NCI-H2171 treated with DMSO at 0.1 percent for 48 hours (cell line): ENCODE measurements at places on chromosomes 5 and 9.

GRCh38 chr5:29794141-29794787 lies 1399.2 kb upstream of the CDH6 start:
- DNase-seq, result no peak

DNA sequence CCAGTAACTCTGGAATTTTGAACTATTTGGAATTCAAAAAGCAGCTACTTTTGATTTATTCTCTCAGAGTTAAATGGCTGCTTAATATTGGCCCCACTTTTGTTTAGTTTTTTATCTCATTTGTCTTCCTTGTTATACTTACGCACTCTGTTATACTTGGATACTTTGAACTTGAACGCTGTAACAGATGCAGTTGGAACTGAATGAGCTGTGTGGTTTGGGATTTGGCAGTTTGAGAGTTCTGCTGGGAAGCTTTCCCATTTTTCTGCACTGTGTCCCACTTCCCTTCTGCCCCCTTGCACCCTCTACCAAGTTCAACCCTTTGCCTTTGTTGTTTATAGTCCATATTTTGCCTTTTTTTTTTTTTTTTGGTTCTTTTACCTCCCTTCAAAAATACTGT lies 3.8 kb downstream of the RHOBTB3 start:
- no peak for DNase-seq

DNA sequence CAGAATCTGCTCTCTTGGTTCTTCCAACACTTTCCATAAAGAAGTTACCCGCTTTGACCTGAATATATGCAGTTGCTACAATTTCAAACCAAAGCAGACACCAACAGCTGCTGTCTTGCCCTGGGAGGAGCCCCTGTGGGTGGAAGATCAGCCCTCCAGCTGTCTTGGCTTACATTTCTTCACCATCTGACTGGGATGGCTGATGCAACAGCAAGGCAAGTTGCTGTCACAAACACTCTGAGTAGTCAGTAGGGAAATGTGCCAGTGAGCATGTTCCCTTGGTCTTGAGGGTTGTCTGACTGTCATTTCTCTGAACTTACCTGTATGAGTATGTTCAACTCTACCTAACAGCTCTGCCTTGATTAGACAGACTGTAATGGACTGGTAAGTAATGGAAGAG lies 152.9 kb downstream of the SGCD start:
- DNase-seq, result peak; percentile 77

GRCh38 chr9:4010309-4010708 lies 289.6 kb downstream of the GLIS3 start:
- no peak for DNase-seq

DNA sequence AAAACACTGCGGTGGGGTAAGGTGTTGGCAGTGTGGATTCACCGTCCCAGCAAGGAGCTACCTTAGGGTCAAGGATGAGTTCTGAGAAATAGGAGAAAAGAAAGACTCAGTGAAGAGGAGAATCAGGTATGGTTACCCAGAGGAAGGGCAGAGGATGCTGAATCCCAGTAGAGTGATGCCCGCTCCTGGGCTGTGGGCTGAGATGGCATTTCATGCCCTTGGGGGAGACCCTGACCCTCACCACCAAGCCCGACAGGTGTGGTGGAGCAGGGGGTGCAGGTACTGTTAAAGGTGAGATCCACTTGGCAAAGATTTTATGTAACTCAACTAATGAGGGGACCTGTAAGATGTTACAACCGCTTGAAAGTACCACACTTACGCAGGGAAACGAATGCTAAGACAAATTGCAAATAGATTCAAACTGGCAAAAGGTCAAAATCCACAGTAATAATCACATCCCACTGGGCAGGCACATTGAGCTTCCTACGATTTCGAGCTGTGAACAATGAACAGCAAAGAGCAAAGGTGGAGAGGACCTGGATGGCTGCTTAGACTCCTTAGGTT lies 2.1 kb downstream of the RNU6ATAC start:
- no peak for DNase-seq
